Stimulated activated CD8-positive, alpha-beta memory T cell treated with anti-CD3 and anti-CD28 coated beads, Interleukin-2, amount 100 ng/mL, for 1 hour (primary cell): ENCODE measurements at places on chromosomes 5 and 9.

GRCh38 chr5:19531374-19531952 is 456.5 kb downstream of the CDH18 start:
- no peak for DNase-seq

DNA sequence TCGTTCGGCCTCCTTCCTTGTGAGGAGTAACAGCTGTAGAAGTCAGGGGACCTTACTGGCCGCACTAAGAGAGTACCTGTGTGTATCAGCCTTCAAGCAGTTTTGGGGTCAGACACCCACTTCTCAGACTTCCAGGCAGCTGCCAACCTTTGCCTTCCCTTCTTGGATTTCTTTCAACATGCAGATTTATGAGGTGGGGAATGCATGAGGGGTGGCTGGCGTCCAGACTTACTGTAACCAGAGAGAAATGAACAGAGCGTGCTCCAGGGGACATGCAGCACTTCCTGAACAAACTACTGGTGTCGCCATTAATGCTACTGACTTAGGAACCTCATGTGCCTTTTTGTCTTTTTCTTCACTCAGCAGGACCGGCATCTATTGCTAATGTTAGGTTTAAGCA is 46.7 kb downstream of the INSYN2B start:
- no peak for DNase-seq

GRCh38 chr5:68140763-68141162 is 74.8 kb upstream of the PIK3R1 start:
- DNase-seq: no peak

DNA sequence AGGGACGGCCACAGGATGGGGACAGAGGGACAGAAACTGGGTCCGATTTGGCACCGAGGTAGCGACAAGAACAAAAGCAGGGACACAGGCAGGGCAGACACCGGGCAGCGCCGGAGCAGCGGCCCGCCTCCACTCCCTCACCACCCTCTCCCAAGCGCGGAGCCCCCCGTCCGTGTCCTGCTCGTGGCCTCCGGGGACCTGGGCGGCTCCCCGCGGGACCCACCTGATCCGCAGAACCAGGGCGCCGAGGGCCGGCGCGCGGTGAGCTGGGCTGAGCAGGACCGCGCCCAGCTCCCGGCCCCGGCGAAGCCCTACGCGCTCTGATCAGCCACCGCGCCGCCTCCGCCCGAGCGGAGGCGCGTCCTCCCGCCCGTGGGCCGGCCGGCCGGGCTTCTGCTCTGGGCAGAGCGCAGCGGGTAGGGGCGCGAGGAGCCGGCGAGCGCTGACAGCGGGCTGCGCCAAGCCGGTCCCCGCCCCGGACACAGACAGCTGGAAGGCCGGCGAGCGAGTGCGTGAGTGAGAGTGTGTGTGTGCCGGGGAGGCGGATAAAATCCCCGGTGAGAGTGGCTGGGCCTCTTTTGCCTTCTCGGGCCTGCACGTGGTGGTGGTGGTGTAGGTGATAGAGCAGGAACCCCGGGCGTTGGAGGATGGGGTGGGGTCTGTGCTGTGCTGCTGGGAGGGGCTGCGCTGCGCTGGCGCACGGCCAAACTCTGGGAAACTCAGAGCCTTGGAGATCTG is at the start of gene GGTA1:
TSS of gene GGTA1 (minus strand) at position 418 of the 738 bp plus-strand sequence. CDS start 31,922 bp downstream, outside the sequence.
- DNase-seq: no peak

DNA sequence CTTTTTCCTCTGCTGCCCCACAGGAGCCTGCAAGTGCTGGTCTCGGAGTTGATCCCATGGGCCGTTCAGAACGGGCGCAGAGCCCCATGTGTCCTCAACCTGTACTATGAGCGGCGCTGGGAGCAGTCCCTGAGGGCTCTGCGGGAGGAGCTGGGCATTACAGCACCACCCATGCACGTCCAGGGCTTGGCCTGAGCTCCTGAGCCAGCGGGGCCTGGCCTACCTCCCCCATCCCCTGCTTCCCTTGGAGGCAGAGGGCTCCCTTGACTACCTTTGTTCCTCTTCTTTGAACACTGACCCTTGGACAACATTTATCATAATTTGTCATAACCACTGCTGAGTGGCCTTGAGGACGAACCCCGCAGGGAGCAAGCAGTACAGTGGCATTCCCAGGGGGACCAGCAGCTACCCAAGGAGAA is 6.9 kb upstream of the SLC27A4 start:
- no peak for DNase-seq
